Astrocyte (in vitro differentiated cells and primary cell): ENCODE measurements at places on chromosomes 5 and 9. TPM values are rescaled to one million over a fixed set of nuclear protein-coding genes. Genes with fewer than 3 reads are reported as not detected.

RAD50 gene
- 26.1 and 26.8 TPM in 2 replicates for total RNA-seq

ECM2 gene
- 0.18 and 0.22 TPM in 2 replicates for total RNA-seq

DNA sequence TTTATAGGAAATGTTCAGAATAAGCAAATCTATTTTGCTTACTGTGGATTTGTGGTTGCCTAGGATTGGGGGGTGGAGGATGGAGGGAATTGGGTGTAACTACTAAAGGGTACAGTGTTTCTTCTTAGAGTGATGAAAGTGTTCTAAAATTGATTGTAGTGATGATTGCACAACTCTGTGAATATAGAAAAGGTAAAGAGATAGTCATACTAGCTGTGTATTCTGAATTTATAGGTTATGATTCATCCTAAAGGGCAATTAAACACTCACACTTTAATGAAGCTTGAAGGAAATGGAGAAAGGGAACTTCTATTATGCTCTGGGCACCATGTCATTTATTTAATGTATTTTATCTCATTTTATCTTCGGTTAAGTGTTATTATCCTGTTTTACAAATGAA is 9.9 kb downstream of the TXNDC8 start:
- DNase-seq, result no peak

GRCh38 chr5:134289509-134290113 is 63.7 kb upstream of the PPP2CA start:
- peak; percentile 52 for DNase-seq

DNA sequence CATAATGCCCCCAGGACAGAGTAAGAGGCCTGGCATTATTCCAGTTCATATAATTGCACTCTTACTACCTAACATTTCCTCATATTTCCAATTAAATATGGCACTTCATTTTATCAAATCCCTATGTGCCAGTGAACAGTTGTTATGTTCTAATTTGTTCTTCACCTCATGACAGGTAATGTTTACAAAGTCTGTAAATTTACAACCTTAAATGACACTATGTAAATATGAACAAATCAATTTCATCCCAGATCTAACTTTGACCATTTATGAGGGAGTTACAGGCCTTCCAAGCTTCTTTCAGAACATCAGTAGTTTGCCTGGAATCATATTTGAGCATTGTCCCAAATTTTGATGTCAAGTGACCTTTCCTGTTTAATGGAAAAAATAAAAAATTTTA is 592.6 kb upstream of the CDH6 start:
- no peak for DNase-seq

GRCh38 chr9:70389621-70390266 is 24.7 kb downstream of the KLF9 start:
- DNase-seq, result peak; percentile 46

MYMK gene
- total RNA-seq, result not detected in 2 replicates

DNA sequence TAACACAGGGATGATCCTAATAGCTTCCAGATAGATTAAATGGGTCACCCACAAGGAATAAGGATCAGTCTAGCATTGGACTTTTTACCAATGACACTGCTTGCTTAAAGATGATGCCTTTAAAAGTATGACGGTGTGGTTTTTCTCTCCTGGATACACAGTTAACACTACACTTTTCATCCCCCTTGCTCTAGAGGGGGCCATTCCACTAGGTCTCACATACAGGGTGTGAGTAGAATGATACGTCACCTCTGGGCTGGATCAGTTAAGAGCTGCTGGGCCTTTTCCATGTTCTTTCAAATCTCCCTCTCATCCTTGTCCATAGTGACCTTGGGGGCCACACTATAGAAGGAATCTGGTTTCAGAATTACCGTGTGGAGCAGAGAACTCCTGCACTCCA is 140.6 kb downstream of the FSTL4 start:
- DNase-seq, result no peak

- DNase-seq, result no peak
Observed at GRCh38 chr5:128015978-128016377, 67.6 kb upstream of the SLC12A2 start.

GRCh38 chr9:7287065-7287464 is 512.5 kb downstream of the DMAC1 start:
- DNase-seq, result no peak

RBM27 gene
- 21.1 and 24.4 TPM in 2 replicates for total RNA-seq

DNA sequence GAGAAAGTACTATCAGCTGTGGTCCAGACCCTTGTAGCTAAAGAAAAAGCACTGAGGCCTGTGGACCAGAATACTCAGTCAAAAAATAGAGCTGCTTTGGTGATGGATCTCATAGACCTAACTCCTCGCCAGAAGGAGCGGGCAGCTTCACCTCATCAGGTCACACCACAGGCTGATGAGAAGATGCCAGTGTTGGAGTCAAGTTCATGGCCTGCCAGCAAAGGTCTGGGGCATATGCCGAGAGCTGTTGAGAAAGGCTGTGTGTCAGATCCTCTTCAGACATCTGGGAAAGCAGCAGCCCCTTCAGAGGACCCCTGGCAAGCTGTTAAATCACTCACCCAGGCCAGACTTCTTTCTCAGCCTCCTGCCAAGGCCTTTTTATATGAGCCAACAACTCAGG is 8.9 kb downstream of the RAB24 start:
- DNase-seq, result no peak

DNA sequence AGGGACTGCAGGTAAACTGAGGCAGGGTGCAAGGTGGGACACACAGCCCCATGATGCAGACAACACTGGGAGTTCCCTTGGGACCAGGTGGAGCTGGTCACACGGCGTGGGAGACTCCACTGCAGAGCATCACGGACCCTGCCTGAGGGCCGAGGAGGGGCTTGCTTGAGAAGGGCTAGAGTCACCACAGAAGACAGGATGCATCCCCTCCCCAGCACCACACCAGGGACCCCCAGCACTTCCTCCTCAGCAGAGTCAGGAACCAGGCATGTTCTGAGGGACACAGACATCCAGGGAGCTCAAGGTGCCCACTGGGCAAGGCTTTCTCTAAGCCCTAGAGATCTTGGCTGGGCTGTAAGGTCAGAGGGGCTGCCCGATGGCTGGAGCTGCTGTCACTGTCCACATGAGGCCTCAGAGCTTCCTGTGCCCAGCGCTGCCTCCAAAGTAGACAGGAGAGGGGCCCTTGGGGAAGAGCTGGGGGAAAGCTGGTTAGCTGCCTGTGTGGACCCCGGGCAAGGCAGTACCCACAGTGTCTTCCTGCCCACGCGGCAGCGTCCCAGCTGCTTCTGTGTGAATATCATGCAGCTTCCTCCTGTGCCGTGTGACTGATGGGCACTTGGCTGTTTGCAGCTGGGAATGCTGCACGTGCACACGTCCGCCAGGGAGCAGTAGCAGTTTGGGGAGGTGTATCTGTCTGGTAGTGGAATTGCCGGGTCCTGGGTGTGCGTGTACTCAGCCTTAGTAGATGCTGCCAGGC is 176.6 kb downstream of the CACNA1B start:
- no peak for DNase-seq

GRCh38 chr9:21995006-21995665 is 545 bp downstream of the CDKN2B-AS1 start:
- DNase-seq, result peak; percentile 63

ISL1 gene
- 1.8 and 5.4 TPM in 2 replicates for total RNA-seq

DNA sequence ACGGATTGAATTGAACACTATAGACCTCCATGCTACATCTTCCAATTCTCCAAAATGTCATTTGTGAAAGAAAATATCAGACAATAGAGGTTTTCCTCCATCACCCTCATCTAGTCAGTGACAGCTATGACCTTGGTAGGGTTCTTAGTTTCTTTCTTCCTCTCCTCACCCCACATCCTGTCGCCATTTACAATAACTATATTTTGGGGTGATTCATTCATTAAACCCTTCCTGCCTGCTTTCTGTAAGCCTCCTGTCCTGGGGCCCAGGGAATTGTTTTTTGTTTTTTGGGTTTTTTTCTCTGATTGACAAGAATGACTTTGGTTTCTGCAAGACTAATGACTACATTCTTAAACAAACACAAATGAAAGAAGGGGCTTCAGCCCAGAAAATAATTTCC is 82.6 kb downstream of the PRELID2 start:
- peak; percentile 6 for DNase-seq

DNA sequence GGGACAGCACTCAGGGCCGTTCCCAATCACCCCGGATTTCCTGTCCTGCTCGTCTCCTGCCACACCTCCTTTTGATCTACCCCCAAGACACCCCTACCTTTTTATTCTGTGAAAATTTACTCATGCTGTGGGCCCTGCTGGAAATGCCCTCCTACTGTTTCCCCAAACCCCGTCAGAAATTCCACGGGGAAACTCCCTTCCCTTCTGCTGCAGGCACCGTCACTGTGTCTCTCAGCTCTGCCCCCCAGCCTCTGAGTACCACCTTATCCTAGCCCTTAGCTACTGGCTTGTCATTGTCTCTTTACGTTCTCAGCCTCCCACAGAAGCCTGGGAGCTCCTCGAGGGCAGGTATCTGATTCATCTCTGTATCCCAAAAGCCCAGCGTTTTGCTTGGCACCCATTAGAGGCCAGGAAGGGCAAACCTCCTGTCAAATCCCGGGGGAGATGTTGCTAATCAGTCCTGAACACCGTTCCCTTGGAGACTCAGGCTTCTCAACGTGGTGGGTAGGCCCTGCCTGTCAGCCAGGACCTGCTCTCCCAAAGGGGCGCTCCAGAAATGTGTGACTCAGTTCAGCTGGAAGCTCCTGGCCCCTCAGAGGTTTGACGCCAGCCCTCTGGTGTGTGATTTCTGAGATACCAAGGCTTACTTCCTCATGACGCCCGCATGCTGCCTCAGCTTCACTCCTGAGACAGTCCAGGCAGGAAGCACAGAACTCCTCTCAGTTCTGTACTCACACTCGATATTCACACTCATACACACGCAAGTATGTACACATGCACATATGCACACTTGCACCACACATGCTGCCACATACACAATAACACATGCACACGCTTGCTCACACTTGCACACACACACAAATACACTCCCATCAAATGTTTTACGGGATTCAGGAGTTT is 50.7 kb upstream of the GRHPR start:
- DNase-seq, result peak; percentile 68

GRCh38 chr5:80117446-80117845 is 82.3 kb downstream of the THBS4 start:
- DNase-seq, result peak; percentile 38

GRCh38 chr5:133854554-133854953 is 113.9 kb downstream of the C5orf15 start:
- no peak for DNase-seq

CLTA gene
- 386 and 424 TPM in 2 replicates for total RNA-seq

DND1 gene
- total RNA-seq, result 1.4 and 1.7 TPM in 2 replicates

DNA sequence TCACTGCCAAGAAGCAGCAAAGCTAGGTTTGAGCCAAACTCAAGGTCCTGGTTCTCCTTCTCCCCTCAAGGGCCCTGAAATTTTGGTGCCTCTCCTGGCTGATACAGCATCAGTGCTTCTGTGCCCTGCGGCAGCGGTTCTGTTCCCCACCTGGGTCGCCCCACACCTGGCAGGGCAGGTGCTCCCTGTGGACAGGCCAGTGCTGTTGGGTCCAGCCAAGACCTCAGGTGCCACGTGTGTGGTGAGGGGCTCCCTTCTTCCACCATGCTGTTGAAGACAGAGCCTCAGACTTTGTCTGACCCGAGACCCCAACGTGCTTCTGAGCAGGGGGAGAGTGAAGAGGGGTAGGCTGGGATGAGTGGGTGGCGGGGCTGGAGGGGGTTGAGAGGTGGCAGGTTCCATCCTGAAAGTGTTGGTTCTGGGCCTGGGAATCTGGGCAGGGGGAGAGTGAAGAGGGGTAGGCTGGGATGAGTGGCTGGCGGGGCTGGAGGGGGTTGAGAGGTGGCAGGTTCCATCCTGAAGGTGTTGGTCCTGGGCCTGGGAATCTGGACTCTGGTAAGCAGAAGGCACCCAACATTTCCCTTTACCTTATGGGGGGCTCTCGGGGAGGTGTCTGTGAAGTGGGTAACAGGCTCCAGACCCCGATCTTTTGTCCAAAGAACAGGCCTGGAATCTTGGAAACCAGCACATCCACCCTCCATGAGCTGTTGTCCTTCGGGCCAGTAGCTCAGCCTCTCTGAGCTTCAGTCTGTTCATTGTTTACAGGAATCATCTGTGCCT is 2.3 kb downstream of the PLEKHG4B start:
- DNase-seq, result no peak

- peak; percentile 80 for DNase-seq
Observed at GRCh38 chr5:91957666-91958065, 574.5 kb upstream of the ARRDC3 start.
